Daoy (cell line): ENCODE measurements at places on chromosomes 2 and 18. TPM values are rescaled to one million over a fixed set of nuclear protein-coding genes. Genes with fewer than 3 reads are reported as not detected.
A peak's percentile ranks its signal among the peaks of the same experiment; 100 is the strongest.

DNA sequence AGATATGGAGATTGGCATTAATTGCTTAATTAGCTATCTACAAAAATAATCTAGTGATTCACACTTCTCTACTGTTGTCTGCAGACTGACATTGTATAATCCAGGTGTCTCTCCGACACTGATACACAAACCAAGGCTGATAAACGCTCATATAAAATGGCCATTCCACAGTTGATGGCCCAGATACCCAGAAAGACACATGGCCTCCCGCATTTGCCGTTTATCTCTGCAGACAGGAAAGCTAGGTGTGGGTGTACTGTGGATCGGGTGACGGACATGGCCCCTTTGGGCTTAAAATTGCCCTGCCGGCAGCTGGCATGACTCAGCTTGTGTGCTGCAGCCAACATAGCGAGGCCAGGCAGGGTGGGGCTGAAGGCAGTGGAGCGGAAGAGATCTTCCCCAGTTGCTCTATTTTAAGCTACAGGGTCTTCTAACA lies 18.5 kb downstream of the PMAIP1 start:
- peak; percentile 88 for DNase-seq

DNA sequence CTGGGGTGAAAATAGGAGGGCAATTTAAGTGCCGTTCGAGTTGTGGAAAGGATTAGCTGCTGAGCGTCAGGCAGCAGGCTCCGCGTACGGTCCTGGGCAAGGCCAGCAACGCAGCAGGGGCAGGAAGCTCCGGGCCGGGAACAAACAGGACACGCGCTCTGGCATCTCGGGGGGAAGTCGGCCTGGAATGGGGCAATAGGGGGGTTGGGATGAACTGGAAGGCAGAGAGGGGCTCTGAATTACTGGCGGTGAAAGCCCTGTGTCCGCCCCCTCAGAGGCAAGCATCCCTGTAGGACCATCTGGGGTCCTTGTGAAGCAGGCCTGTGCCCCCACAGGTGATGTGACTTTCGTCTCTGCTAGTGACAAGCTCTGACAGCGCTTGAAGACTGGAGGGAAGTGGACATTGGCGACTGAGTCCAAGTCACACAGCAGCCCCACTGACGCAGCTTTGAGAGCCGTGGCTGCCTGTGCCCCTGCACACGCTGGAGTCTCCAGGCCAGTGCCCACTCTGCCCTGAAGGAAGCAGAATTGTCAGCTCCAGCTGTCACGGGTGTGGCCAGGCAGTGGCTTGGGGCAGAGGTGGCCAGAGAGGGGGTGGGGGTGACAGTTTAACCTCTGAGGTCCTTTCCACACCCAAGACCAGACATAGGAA lies 22.3 kb downstream of the GPR35 start:
- DNase-seq = no peak

GRCh38 chr2:54233832-54234649 lies 22.0 kb downstream of the TSPYL6 start:
- DNase-seq = no peak

Gene ZC3H8
- 7.3 and 10.2 TPM in 2 replicates for total RNA-seq

DNA sequence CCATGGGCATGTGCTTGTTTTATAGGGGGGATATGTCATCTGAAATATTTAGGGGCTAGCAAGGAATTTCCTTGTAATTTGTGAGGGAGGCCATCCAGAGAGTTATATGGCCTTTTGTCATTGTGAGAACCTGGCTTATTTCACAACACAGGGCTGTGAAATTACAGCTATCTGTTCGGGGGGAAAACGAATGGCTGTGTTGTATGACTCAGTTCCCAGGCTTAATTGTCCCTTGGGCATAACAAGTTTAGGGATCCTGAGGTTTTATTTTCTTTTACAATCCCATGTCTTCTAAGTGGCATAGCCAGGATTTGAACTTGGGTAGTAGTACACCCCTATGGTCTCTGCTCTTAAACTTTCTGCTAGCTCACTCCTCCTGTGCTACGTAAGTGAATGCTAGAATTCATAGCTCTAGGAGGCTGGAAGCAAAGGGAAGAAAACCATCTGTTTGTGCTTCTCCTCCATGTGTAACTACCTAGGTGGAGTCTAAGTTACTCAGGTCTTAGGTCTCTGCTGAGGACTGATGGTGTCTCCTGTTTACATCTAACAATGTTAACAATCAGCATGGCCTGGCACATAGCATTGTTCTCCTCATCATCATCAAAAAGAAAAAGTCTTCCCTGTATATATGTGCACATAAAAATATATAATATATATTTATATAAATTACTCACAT lies 53.8 kb downstream of the SKA1 start:
- DNase-seq = no peak

Gene HOXD13
- total RNA-seq = 20.7 and 21.5 TPM in 2 replicates

DNA sequence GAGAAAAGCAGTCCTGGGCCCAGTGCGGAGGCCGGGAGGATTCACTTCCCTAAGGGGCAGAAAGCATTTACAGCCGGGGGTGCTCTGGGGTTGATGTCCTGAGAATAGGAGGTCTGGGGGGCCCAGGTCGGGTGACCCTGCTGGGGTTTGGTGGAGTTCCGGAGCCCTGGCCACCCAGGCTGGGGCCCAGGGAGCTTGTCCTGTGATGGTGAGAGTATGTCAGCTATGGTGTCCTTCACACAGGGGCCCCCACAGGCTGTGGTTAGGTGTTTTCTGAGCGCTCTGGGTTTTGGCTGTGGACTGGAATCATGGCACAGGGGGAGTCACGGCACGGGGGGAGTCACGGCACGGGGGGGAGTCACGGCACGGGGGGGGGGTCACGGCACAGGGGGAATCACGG lies 54.5 kb upstream of the TMEM18 start:
- no peak for DNase-seq

Gene CD226
- 0.48 and 0.91 TPM in 2 replicates for total RNA-seq

Gene MRO
- total RNA-seq = not detected in 2 replicates

- no peak for DNase-seq
These were observed 856 bp upstream of the PLA2R1 start for GRCh38 chr2:160063271-160063670.

Gene VWA3B
- total RNA-seq = 0.77 TPM in 1 of 2 replicates, not detected in the other
